Neural crest cell (in vitro differentiated cells): ENCODE measurements at places on chromosomes 11 and 22.

- DNase-seq: no peak
Observed at GRCh38 chr11:30002157-30002785, 14.6 kb downstream of the KCNA4 start.

DNA sequence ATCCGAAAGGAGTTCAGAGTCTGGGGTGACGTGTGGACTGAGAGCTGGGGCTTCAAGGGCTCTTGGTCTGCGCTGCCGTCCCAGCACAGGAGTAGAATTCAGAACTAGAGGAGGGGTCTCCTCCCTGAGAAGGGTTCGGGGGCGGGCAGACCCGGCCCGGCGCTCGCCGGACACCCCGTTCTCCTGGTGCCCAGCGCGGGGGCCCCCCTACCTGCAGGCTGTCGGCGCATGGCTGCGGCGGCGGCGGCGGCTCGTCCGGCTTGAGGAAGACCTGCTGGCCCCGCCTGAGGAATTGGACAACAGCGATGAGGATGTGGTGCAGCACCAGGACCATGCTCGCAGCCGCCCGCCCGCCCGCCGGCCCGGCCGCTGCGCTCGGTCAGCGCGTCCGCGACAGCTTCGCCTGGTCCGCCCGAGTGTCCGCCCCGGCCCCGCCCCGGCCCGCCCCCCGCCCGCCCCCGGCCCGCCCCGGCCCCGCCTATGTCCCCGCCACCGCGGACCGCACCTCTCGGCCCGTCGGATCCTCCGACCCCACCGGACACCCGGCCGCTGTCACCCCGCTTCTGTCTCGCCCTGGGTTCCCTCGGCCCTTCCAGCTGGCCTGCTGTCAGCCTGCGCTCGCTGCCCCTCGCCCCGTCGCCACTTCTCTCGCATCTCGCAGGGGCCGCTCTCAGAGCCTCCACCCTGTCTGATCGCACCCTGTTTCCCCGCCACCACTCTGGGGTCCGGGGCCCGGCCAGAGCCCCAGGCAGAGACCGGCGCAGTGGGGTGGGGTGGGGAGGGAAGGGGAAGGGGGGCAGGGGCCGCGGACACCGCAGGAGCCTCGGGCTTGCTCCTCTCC lies 32.0 kb downstream of the PDE2A start:
- DNase-seq: peak; percentile 46

DNA sequence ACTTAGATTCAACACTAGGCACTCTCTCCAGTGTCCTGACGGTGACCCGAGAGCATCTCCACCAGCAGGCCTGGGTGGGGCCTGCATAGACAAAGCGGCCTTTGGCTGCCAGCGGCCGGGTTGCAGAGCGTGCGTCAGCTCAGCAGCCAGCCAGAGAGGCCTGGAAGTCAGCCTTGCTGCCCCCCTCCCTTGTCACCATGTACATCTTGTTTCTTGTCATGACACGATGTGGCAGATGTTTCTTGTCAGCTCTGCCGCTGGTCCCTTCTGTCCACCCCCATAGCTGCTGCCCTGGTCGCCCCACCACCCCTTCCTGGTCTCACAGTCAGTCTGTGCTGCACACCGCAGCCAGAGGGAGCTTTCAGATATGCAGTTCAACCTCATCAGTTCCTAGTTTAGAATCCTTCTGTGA lies 33.1 kb upstream of the CBX7 start:
- peak; percentile 37 for DNase-seq

DNA sequence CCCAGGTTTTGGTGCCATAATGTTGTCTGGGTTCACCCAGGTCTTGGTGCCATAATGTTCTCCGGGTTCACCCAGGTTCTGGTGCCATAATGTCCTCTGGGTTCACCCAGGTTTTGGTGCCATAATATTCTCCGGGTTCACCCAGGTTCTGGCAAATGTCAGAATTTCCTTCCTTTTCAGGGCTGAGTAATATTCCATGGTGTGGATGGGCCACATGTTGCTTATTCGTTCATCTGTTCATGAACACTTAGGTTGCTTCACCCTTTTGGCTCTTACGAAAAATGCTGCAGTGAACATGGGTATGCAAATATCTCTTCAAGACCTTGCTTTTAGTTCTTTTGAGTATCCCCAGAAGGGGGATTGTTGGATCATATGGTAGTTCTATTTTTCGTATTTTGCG lies 15.1 kb upstream of the GRAMD4 start:
- no peak for DNase-seq

DNA sequence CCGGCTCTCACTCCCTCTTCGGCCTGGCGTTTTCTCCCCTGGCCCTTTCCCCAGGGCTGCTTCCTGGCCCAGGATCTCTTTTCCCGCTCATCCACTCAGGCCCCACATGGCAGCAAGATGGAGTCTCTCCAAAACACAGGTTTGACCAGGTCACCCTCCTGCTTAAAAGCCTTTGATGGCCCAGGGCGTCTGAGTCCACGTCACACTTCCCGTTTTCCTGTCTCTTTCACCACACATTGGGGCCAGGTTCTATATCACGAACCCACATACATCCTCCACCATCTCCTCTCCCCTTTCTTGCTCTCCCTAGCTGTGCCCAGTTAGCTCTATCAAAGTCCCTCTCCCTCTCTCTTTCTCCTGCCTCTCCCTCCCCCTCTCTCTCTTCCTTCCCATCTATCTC lies 7.8 kb upstream of the LRRC32 start:
- DNase-seq: no peak

- DNase-seq: no peak
Observed at GRCh38 chr11:94127638-94128037, 1.0 kb upstream of the PANX1 start.
